ENCODE measurements at places on chromosomes 3 and 15.
A peak's percentile ranks its signal among the peaks of the same experiment; 100 is the strongest.

DNA sequence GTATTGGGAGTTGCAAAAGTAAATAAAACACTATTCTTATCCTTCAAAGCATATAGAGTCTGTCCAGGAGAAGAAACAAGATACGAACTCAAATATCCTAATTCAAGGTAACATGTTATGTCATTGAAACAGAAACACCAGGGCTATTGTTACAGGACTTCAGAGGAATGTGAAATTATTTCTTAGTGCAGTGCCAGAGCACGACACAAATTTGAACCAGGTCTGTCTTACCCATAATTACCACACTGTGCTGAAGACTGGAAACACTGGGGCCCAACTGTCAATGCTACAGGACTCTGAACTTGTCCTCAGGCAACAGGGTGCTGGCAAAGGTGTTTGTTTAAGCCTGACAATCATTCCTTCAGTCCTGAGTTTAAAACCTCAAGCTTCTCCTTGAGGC, 633.6 kb upstream of the UBE2E2 start:
- DNase-seq: no peak

DNA sequence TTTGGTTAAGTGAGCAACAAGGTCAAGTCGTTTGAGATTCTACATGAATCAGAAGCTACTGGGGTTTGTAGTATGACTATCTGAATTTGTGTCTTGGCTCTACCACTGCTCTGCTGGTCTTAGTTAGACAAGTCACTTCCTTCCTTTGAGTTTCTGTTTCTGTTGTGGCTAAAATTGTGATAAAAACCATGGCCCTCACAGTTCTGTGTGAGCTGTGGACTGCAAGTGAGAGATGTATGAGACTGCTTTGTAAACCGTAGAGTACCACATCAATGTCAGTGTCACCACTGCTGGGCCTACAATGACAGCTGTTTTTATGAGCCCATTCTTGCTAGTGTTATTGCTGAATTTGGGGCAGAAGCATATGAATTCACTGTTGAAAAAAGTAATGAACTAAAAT, 32.7 kb downstream of the RARB start:
- no peak for DNase-seq

- no peak for DNase-seq
These were observed 56.4 kb downstream of the UMPS start for GRCh38 chr3:124786511-124787241.

GRCh38 chr3:188889054-188889491, 282.7 kb upstream of the TPRG1 start:
- DNase-seq: no peak

DNA sequence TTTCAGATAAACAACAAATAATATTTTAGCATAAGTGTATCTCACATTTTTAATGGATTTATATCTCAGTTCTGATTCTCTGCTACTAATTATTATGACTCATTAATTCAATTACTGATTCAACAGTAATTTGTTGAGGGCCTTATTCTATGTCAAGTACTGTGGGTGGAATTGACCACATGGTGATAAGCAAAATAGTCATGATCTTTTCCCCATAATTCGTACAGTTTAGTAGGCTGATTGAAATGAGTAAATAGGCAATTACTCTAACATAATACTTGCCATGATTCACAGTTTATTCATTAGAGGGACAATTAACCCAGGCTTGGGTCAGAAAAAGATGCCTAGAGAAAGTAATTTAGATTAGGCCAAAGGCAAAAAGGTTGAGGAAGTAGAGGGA, 60.9 kb upstream of the SLC4A7 start:
- DNase-seq: no peak

DNA sequence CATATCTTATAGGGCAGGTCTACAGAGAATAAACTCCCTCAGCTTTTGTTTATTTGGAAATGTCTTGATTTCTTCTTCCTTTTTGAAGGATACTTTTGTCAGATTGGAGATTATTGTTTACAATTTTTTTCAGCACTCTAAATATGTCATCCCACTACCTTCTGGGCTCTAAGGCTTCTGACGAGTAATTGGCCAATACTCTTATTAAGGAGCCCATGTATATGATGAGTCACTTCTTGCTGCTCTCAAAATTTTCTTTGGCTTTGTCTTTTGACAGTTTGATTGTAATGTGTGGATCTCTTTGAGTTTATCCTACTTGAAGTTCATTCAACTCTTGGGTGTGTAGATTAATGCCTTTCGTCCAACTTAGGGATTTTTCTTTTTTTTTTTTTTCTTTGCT, 28.9 kb upstream of the CD200R1L start:
- DNase-seq: no peak

DNA sequence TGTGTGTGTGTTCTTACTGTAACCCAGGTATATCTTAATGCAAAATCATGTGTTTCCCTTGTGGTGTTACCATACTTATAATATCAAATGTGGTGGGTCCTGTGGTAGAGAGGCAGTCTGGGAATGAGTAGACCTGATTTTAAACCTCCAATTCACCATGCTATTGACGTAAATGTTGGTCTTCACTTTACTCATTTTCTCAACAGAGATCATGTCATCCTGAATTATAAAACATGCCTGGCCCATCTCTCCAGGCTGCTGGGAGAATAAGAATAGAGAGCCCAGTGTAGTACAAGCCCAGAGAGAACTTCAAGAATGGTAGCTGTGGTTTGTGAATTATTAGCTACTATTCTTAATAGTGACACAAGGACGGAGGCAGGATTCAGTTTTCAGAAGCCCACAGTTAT, 88.1 kb downstream of the MBNL1 start:
- DNase-seq: peak; percentile 29

- DNase-seq: no peak
These were observed 15.5 kb upstream of the GATM start for GRCh38 chr15:45393851-45394250.

DNA sequence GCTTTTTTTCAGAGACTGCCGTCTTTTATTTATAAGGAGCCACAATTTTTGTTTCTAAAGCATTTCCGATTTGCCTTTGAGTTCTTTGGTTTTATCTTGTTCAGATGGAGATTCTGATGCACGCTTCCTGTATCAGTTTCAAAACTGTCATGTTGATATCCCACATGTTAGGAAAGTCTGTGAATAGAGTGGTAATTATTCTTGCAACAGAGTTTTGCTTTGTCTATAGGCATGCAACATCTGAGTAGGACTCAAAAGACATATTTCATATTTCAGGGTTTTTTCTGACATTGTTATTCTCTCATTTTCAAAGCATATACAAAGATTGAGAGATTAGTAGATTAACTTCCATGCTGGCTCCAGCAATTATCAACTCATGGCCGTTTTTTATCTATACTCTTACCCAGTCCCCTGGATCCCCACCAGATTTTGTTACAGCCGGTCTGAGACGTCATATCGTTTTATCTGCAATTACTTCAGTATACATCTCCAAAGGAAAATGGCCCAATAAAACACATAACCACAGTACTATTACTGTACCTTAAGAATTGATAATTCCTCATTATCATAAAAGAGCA, 22.4 kb downstream of the PAQR5 start:
- DNase-seq: no peak

GRCh38 chr3:50930371-50931208, 255.9 kb downstream of the DOCK3 start:
- DNase-seq: no peak

GRCh38 chr3:45582430-45582829, 12.1 kb upstream of the LIMD1 start:
- DNase-seq: peak; percentile 21

DNA sequence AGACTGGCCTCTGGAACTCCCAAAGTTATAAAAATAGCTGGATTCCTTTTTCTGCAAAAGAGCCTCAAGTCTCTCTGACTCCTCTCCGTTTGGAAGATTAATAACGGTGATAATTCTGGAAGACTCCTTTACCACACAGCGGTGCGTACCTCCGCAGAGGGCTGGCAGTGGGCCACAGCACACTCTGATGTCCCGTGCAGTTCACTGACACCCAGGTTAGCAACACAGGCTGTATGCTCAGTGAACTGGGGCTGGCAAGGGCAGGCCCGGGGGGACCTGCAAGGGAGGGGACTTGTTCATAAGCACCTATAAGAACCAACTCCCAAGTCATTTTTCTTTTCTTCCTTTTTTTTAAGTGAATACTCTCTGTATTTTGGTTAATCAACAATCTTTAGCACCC, 120.3 kb upstream of the TJP1 start:
- DNase-seq: no peak
